ENCODE measurements at places on chromosomes 12 and 14. TPM values are rescaled to one million over a fixed set of nuclear protein-coding genes. Genes with fewer than 3 reads are reported as not detected.

- H3K27me3 ChIP-seq: no peaks in the 10 kb centered on the region
- H3K4me3 ChIP-seq: no peak overlapping the region
- H3K4me1 ChIP-seq: no peaks in the 10 kb centered on the region
- DNase-seq: peak; percentile 81
- H3K36me3 ChIP-seq: no peaks in the 10 kb centered on the region
These were observed 68.7 kb downstream of the GALNT9 start for GRCh38 chr12:132260721-132261120.

Gene PTCSC3
- total RNA-seq: not detected

Gene LRP6
- 46.7 TPM for total RNA-seq

Gene CACNA1C
- 19.2 TPM for total RNA-seq

All from osteoblast (primary cell).